ENCODE measurements at places on chromosomes 11 and 22.

DNA sequence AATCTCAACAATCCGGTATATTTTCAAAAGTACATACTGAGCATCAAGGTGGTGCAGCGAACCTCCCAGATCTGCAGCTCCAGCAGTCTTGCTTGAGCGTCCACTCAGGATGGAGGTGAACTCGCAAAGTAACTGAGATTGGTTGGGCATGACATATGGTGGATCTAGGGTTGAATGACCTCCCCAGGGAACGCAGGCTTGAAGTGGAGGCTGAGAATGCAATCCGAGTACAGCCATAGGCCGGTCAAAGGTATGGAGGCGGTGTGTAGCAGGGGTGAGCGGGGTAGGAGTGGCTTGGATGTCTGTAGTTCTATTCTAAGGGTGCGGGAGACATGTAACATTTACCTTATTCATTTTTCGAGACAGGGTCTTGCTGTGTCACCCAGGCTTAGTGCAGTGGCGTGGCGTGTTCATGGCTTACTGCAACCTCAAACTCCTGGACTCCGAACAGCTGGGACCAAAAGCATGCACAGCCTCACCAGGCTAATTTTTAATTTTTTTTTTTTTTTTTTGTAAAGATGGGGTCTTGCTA is 631 bp upstream of the C22orf39 start:
- peak; percentile 71 for DNase-seq

DNA sequence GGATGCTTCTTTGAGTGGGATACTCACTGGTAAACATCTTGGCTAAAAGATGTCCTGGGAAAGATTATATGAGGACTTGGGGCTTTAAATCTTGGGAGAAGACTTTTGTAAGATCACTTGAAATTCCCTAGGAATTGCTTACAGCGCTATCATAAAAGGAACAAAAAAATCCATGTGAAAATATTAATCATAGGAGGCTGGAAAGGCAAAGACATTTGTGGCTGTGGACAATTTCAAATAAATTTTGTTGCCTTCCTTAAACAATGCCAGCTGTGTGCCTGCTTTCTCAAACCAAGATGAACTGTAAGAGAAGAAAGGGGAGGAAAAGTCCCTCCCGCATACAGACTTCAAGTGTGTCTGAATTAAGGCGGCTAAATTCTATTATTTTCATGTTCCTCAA is 75.6 kb downstream of the SNX19 start:
- no peak for DNase-seq

GRCh38 chr11:66316849-66317251 is at the start of gene CD248:
CD248 (minus strand) TSS chr11:66317044; CDS start chr11:66317027, 17 bp downstream.
- peak; percentile 63 for DNase-seq

- no peak for DNase-seq
Observed at GRCh38 chr11:61144511-61145179, 16.6 kb downstream of the VPS37C start.

DNA sequence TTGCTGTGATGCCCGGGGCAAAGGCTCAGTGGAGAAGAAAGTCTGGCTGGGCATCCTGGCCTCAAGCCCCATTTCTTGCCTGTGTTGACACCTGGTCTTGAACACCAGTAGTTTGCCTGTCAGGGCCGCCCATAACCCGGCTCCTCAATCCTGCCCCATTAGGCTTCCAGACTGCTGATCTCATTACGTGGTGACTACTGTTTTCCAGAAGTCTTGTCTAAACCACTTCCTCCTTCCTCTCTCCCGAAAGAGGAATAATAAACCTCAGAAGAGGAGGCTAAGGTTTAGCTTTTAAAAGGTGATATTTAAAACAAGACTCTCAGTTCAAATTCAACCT is 97.7 kb downstream of the CD44 start:
- no peak for DNase-seq

- DNase-seq: no peak
Observed at GRCh38 chr11:88849368-88849767, 216.4 kb downstream of the GRM5 start.

GRCh38 chr22:42357634-42358296 is 74.4 kb downstream of the NFAM1 start:
- DNase-seq: no peak

- peak; percentile 86 for DNase-seq
Observed at GRCh38 chr22:38951734-38952133, 5.7 kb upstream of the APOBEC3A start.

DNA sequence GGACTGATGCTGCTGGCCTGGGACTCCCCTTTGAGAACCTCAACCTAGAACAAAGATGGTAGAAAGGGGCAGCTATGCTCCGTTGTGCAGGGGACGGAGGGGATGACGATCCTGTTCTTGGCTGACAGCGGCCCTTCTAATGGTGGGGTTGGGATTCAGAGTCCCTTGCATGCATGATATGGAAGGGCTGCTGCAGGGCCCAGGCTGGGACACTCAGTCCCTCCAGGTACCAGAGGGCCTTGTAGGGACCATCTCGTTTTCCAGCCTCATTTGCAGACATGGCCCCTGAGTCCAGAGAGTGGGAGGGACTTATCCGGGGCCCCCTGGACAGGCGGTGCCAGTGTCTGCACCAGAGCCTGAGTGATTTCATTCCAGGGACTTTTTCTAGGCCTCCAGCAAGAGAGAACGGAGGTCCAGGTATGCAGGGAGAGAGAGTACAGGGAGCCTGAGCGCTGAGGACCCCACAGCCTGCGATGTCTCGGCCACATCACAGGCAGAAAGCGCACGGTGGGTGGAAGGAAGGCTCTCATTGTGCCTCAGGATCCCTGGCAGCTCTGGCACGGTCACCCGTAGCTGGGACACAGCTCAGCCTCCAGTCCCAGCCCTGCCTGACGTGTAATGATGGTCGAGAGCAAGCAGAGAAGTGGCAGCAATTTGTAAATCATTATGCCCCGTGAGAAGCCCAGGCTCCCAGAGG is 860.8 kb downstream of the TBC1D22A start:
- no peak for DNase-seq

DNA sequence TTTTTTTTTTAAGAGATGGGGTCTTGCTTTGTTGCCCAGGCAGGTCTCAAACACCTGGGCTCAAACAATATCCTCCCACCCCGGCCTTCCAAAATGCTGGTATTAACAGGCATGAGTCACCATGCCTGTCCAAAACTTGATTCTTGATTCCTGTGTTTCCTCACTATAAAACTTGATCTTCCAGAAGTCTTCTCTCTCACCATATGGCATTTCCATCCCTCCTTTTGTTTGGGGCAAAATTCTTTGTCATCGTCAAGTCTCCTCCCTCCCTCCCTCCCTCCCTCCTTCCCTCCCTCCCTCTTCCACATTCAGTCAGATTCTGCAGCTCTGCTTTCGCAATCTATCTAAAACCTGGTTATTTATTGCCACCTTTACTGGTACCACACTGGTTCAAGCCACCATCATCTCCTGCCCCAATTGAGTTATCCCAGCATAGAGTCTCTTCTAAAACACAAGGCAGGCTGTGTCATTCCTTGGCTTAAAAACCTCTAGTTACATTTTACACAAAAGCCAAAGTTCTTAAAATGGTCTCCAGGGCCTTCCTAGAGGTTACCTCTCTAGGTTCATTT is 65.0 kb upstream of the HORMAD2 start:
- no peak for DNase-seq

DNA sequence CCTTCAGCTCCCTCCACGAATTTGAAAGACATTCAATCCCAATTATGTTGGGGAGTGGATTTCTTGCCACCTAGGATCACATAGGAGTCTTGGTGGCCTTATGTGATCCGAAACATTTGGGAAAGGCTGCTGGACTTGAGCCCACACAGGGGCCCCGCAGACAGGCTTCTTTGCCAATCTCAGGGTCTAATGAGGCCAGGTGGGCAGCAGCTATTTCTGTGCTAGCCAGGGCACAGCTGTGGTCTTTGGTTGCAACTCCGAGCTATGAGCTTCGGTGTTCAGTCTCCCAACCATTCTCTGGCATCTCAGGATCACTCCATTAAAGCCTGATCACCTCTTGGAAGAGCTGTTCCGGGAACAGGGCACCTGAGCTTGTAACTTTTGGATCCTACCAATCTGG is 84.4 kb downstream of the TP53I11 start:
- no peak for DNase-seq

DNA sequence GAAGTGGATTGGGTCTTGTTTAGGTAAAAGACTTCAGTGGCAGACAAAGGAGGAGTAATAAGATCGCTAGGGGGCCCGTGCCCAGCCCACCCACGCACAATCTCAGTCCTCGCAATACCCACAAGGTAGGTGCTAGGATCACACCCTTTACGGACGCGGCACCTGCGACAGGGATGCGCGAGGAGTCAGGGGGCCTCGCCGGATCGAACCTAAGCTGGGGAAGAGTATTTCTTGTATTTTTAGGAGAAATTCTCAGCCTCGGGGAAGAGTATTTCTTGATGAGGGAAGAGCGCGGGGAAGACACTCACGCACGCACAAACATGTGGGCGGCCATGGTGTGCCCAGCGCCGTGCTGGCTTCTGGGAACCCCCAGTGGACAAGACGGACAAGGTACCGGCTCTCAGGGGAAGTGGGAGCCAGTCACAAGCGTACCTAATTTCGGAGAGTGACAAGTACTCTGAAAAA is 745 bp upstream of the FAM118A start:
- no peak for DNase-seq

DNA sequence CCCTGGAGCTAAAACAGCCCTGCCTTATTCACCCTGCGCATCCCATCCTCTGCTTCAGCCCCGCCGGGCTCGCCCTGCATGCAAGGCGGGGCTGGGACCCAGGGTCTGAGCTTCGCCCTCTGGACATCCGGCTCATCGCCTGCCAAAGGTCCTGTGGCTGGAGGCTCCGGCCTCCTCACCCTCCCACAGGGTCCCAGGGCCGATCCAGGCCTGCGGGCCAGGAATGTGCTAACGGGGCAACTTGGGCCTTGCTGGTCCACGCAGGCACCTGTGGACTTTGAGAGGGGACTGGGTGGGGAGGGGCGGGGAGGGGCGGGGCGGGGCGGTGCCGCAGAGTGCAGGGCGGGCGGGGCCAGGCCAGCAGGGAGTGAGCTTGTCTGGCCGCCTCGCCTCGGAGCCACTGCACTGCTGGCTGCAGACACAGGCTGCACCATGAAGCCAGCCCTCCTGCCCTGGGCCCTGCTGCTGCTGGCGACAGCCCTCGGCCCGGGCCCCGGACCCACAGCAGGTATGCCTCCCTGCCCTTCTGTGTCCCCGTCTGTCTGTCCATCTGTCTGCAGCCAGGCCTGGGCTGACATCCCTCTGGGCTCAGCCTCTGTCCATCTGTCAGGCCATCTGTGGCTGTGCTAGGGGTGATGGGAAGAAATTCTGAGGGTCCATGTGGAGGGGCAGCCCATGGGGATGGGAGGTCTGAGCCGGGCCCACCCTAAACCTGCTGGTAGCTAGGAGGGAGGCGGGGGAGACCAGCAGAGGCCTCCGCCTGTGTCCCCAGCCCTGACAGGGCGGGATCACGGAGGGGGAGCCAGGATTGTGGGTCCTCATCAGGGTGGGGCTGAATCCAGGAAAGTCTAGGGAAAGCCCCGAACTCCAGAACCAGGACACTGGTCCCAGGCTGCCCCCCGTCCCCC is at the start of gene SUSD2:
Gene SUSD2, plus strand, starts transcription at position 400 of the 908 bp plus-strand sequence. Its CDS starts 33 bp downstream, at position 433.
- DNase-seq: peak; percentile 76

DNA sequence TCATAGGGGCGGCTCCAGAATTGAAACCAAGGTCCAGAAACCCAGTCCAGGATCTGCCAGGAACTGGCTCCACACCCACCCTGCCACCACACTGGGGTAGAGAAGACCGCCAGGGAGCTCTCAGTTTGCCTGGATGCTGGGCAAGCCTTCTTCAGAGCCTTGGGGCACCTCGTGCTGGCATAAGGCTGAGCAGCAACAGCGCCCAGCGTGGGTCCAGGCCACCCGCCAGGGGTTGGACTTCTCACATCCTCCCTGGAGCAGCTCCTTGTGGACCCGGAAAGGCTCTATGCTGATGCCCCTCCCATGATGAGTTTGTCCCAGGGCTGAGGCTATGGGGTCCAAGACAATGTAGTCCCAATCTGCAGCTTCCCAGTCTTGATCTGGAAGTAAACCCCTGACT is 29.7 kb downstream of the ALX4 start:
- DNase-seq: no peak

- DNase-seq: no peak
Observed at GRCh38 chr22:42288791-42289190, 18.3 kb upstream of the TCF20 start.

GRCh38 chr11:114158886-114159285 is 99.4 kb downstream of the ZBTB16 start:
- DNase-seq: no peak

DNA sequence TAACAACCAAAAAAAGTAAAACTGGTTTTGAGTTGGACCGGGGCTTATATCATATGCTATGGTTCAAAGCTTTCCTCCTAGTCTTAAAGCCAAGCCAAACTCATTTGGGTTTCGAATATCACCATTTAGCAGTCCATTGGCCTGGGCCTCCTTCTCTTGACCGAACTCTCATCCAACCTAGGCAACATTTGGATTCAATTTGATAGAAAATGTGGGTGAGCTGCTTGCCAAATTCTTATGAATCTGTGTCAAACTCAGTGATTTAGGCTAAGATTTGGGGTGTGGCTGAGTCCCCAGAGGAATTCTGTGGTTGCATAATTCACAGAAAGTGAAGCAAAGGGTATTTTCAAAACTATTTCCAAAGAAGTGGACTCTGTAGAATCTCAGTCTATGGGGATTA is 83.7 kb downstream of the BLID start:
- DNase-seq: no peak

- peak; percentile 5 for DNase-seq
Observed at GRCh38 chr11:33532720-33533385, 167.8 kb downstream of the C11orf91 start.

DNA sequence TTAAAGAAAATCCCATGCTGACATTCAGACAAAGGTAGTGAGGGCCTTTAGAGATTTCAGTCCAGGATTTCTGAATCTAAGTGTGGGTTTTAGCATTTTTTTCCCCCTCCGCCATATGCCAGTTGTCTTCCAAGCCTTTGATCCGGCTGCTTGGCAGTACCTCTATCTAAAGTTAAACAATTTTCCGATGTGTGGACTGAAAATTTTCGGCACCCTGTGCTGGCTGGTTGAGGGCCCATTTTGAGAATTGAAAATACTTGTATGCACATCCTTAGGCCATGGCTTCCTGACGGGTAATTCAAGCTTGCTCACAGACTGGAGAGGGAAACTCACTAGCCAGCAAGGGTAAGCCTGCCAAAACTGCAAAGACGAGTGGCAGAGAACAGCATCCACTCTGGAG is 131.9 kb upstream of the NARS2 start:
- DNase-seq: no peak

DNA sequence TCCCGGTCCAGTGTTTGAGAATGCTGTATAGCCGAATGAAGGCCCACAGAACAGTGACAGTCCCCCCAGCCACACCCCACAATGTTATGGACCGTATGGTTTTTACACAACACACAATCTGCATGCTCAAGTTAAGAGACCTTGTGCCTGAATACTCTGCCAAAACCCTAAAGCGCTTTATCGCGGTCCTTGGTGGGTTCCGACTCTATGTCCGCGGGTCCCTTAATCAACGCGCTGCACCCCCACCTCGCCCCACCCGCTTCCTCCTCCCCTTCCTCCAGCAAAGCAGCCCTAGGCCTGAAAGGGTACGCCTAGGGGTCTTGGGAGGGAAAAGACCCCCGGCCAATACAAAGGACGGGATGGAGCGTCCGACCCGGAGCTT is 442 bp downstream of the COPB1 start:
- peak; percentile 59 for DNase-seq

DNA sequence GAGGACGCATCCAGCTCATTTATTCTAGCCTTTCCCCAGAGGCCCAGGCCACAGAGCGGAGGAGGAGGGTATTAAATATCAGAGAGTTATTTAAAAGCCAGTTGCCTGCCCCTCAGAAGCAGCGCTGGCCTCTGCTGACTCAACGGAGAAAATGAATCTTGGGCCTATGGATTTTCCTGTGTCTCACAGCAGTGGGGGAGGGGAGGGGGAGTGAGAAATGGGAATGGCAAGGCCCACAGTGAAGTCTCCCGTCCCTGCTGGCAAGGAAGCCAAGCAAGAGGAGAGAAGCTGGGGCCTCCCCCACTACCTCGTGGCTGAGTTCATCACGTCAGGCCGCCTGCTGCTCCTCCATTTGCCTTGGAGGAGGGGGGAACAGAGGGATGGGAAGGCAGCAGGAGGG is 4.5 kb upstream of the TPBGL start:
- DNase-seq: no peak

Data from large intestine (tissue), 12 donors.